ENCODE measurements at places on chromosomes 11 and 22.
A peak's percentile ranks its signal among the peaks of the same experiment; 100 is the strongest.

DNA sequence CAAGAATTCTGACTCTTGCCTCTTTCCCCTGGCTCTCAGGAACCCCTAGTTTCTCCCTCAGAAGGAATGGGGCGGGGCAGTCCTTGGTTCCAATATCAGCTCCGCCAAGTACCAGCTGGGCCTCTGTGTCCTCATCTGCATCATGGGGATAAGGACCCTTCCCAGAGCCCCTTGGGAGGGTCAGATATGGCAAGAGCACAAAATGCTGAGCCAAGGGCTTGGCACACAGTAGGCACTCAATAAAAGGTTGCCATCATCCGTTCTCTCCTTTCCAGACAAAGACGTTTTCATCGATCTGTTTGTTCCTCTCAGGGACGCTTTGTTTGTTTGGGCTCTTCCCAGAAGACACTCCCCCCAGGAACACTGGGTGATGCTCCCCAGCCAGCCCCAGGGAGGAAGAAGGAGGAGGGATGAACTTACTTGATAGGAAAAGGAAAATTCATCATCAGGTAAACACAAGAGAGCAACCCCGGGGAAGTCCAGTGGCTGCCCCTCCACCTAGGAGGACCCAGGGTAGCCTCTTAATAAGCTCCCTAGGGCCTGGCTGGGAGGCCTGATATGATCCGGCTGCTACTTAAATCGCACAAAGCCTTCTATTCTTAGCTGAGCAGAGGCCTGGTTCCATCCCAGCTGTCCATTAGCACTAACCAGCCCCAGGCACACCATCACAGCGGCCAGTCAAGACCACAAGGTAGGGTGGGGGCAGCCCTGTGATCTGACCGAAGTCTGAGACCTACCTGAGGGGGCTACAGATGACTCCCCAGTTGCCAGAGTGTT lies 19.6 kb downstream of the GDPD5 start:
- no peak for DNase-seq

DNA sequence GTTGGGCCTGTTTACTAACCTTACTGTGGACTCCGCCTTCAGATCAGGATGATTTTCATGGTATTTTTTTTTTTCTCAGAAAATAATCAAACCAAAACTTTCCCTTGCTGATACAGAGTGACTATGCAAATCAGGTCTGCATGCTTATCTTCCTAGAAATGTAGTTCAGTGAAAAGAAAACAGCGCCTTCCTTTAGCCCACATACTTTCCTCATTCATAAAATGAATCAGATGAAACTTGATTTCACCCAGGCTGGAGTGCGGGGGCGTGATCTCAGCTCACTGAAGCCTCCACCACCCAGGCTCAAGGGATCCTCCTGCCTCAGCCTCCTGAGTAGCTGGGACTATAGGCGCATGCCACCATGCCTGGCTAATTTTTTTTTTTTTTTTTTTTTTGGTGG lies 26.0 kb downstream of the ZNRF3 start:
- DNase-seq = peak; percentile 50

DNA sequence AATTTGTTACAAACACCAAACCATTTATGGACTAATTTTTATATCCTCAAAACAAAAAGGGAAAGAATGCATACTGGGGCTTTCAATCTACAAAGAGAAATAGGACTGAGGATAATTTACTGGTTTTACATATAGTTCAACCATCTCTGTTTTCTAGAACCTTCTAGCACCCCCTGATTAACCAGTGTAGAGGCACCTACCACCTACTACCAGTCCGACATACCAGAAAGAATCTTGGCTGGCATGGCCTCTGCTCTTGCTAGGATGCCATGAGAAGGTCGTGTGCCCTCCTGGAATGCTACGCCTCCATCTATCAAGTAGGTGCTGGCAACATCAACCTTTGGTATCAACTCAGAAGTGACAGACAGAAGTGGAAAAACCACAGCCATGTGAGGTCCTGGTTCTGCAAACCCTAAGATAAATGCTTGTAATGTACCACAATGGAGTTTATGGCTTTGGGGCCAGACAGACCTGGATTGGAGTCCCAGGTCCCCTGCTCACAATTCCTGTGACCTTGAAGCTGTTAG lies 28.2 kb downstream of the MYH9 start:
- no peak for DNase-seq

DNA sequence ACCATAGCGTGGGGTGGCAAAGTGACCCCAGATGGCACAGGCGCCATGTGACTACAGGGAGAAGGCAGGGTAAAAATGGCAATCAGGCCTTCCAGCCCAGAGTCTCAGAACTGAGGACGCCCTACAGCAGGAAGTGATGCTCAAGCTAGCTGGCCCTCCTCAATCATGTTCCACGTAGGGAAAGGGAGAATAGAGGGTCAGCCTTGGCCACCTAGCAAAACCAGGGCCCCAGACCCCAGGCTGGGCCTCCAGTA lies 978 bp upstream of the ANKRD13D start:
- no peak for DNase-seq

- no peak for DNase-seq
Observed at GRCh38 chr11:26286472-26287066, 45.4 kb upstream of the ANO3 start.

GRCh38 chr11:14579646-14580045 lies 59.5 kb upstream of the PSMA1 start:
- DNase-seq = no peak

DNA sequence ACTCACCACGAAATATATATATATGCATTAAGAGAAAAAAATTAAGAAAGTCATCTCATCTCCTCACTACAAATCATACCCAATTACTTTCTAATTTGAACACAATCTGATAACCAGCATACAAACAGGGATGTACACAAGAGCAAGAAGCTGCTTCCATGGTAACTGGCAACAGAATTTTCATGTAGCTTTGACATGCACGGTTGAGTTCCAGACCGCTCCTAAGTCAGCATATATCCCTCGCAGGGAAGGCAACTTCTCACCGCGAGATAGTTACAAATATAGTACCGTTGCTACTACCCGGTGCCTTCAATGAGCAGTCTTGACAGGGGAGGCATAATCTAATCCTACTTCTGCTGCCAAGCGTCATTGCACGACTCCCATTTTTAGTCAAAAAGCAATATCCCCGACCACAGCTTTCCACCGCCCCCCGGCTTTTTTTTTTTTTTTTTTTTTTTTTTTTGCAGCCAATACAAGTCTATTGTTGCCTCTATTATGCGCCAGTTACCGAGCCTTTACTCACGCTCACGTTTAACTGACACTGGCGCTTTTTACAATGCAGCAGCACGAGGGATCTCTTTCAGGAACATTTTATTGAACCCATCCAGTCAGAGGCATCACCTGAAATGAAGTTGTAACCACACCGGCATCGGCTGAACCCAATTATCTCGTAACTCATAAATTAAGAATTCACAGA lies 2.2 kb downstream of the CADM1 start:
- DNase-seq = no peak

DNA sequence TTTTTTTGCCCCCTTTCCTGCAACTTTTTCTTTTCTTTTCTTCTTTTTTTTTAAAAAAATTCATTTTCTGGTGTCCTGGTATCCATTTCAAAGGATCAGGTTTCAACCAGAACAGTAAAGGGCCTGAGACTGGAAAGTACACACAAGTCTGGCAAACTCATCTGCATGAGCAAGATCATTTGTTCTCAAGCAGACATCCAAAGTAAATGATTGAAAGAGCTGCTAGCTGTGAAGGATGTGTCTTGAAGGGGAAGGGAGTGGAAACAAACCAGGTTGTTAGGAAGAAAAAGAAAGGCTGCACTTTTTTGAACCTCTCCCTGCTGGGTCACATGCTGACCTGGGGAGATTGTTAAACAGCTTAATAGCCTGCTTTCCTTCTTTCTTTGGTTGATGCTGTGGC lies 5.3 kb downstream of the YAP1 start:
- DNase-seq = no peak

- peak; percentile 28 for DNase-seq
Observed at GRCh38 chr11:124402326-124402922, 3.6 kb upstream of the OR8B3 start.

GRCh38 chr11:46668480-46669085 lies 31.8 kb downstream of the ARHGAP1 start:
- DNase-seq = no peak

DNA sequence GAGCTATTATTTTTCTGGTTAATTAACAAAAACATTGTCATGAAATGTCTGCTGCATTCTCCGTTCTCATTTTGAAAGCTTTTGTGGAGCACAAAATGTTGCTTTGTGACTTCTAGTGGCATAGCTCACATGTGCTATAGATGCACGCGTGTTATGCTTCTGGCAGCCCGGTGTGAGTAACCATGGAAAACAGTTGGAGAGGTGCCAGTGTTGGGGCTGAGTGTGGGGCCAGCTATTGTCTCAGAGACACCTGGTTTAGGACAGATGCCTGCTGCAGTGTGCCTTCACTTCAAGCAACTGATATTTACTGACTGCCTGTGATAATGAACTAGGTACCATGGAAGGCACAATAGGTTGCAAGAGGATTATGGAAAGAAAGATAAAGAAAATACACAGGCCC lies 760.6 kb downstream of the NTM start:
- DNase-seq = no peak

- no peak for DNase-seq
Observed at GRCh38 chr11:112367461-112367860, 106.8 kb upstream of the PLET1 start.

GRCh38 chr11:130390071-130390758 lies 38.2 kb downstream of the ADAMTS8 start:
- DNase-seq = no peak

DNA sequence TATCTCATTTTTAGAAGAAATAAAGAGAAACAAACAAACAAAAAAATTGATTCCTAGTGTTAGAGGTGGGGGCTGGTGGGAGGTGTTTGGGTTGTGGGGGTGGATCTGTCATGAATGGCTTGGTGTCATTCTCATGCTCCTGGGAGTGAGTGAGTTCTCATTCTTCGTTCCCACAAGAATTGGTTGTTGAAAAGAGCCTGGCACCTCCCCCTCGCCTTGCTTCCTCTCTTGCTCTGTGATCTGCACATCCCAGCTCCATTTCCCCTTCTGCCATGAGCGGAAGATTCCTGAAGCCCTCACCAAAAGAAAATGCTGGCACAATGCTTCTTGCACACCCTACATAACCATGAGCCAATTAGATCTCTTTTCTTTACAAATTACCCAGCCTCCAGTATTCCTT lies 277.8 kb downstream of the ST3GAL4 start:
- no peak for DNase-seq

DNA sequence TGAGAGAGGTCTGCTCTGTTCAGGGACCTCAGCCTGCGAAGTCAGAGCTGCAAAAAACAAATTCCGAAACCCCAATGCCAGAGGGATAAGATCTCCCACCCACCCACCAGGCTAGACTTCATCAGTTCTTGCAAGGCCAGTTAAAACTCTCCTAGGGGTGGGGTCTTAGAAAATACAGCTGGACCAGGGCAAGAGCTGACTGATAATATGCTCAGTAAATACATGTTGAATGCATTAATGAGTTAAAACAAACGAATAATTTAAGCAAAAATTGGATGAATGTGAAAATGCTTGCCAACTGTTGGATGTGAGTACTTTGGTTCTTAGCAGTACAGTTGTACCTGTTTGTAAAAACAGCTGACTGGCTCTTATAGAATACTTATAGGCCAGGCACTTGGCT lies 129.8 kb downstream of the SERGEF start:
- DNase-seq = no peak

Data from stimulated activated naive B cell treated with anti-CD40 and anti-IgM and Interleukin-4, amounts not matched to agents 10 μg/mL and 1 μg/mL and 100 μg/mL, for 72 hours (primary cell).